NCI-H146 (cell line): ENCODE measurements at places on chromosomes 5 and 9.
A peak's percentile ranks its signal among the peaks of the same experiment; 100 is the strongest.

DNA sequence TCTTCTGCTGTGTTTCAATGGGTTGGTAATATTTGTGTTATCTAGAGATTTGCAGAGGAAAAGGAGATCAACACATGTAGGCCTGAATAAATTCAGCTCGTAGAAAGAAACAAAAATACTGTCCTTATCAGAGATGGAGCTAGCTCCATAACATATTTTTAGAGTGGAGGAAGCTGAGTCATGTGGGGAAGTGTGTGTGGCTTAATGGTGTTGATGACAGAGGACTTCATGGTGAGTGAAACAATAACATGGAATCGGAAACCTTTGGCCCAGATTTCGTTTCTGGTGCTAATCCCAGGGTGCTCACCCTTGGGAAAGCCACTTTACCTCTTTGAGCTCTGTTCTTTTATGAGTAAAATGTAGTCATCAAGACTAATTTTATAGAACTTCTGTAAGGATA lies 825.0 kb downstream of the TLR4 start:
- DNase-seq: no peak

GRCh38 chr9:17422994-17423680 lies 155.7 kb upstream of the SH3GL2 start:
- no peak for DNase-seq

DNA sequence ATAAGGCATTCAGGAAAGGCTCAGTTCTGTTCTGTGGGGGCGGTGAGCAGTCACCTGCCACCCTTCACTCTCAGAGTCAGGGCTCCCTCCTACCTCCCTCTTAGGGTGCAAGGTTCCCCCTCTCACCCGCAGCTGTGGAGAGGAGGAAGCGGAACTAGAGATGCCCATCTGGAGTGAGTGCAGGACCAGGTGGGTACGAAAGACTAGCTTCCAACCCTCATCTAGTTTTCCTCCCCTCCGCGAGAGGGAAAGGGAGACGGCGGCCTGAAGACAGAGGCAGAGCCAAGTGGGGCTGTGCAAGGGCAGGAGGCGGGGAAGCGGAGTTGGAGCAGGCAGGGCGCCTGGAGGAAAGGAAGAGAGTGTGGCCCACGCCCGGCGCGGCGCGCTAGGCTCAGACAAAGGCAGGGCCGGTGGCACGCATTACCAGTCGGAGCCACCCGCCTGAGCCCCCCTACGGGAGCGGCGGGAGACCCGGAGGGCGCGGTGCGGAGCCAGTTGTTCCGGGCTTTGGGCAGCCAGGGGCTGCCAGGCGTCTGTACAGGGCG lies 7.3 kb downstream of the PRR7 start:
- DNase-seq: peak; percentile 34

DNA sequence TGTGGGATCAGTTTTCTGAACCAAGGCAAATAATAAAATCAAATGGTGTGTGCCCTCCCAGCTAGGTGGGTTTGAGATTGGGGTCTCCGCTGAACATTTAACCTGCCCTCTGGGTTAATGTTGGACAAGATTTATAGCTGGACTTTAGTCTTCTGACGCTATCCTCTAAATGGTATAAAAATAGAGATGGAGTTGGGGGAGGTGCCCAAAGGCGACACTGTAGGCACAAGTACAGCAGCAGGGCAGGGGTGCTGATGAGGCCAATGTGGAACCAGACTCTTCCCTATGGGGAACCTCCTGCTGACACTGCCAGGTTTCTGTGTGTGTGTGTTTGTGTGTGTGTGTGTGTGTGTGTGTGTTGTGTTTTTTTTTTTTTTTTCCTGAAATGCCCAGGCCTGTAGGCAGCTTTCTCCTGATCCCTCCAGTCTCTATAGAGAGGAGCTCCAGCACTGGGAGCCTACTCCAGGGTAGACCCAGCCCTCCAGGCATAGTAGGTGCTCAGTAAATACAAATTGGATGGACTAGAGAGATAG lies 37.9 kb downstream of the PCDH1 start:
- DNase-seq: no peak

GRCh38 chr5:6159832-6160430 lies 218.4 kb downstream of the MED10 start:
- DNase-seq: no peak

- no peak for DNase-seq
These were observed 24.9 kb downstream of the ARHGEF37 start for GRCh38 chr5:149605998-149606724.

- DNase-seq: no peak
These were observed 13.3 kb upstream of the BTNL3 start for GRCh38 chr5:180975338-180975737.

DNA sequence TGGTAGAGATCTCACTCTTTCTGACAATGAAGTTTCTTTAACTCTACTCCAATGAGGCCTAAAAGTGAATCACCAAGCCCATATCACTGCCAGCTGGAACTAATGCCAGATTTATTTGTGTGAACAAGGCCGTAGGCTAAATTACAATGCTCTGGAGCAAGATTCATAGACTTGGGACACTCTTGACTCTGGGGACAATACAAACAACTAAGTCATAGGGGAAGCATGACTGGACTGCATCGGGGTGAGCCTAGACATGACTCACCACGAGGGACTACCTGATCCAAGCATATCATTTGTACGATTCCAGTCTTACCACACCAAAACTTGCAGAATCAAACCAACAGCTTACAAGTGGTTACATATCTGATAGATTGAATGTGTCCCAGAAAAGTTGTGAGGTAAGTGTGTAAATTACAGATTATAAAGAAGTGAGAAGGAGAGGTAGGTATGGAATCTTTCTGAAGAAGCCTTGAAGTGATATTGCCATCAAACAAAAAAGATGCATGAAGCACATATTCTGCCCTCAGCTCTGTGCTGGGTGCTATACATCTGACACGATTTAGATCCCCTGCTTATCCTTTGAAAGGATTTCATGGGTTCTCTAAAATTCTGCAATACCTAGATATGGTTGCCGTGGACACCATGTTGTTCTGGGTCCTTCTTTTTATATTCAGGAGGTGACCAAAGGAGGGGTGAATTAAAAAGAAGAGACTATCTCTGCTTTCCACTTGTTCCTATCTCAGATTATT lies 199.3 kb upstream of the PDE4D start:
- no peak for DNase-seq

- no peak for DNase-seq
These were observed 66.5 kb downstream of the MSX2 start for GRCh38 chr5:174790906-174791305.

DNA sequence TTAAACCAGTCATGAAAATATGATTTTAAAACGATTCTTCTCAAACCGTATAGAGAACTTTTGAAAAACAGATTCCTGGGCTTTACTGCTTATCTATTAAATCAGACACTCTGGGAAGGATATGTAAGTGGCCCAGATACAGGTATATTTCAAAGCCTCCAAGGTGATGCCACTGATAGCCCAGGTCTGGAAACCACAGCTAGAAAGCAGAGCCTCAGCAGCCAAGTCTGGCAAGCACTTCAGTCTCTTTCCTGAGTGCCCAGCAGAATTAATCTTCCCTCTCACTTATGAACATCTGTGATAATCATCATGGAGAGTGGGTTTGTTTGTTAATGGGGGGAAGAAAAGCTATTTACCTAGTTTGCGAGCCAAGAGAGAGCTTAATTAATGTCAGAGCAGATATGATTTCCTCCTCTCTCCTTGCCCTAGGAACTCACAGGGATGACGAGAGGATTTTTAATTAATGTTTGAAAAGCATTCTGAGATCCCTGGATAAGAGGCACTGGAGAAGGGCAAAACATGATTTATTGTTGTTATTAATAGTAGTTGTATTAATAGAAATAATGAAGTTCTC lies 368.4 kb downstream of the TLE1 start:
- no peak for DNase-seq

- no peak for DNase-seq
These were observed 15.0 kb upstream of the SHB start for GRCh38 chr9:38083858-38084555.

- DNase-seq: no peak
These were observed 41.4 kb upstream of the F2R start for GRCh38 chr5:76674330-76675066.

DNA sequence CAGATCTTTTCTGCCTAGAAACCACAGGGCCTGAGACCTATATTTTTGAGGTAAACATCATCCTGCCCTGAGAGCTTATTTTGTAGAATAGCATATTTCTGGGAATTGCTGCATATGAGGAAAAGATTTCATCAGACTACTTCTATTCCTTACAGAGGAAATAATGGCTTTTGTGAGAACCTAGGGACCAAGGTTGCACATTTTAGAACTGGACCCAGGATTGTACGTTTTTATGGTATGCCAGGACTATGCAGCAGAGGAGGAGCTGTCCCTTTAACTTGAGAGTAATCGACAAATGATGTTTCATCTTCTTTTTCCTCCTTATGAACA lies 2.2 kb upstream of the ALDH1A1 start:
- DNase-seq: peak; percentile 43

DNA sequence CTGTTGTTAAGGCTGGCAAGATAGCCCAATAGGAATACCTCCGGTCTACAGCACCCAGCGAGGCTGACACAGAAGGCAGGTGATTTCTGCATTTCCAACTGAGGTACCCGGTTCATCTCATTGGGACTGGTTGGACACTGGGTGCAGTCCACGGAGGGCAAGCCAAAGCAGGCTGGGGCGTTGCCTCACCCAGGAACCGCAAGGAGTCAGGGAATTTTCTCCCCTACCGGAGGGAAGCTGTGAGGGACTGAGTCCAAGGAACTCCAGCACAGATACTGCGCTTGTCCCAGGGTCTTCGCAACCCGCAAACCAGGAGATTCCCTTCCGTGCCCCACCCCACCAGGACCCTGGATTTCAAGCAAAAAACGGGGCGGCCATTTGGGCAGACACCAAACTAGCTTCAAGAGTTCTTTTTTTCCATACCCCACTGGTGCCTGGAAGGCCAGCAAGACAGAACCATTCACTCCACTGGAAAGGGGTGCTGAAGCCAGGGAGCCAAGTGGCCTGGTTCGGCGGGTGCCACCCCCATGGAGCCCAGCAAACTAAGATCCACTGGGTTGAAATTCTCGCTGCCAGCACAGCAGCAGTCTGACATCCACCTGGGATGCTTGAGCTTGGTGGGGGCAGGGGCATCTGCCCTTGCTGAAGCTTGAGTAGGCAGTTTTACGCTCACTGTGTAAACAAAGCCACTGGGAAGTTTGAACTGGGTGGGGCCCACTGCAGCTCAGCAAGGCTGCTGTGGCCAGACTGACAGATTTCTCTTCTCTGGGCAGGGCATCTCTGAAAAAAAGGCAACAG lies 647.2 kb downstream of the BNC2 start:
- DNase-seq: no peak

DNA sequence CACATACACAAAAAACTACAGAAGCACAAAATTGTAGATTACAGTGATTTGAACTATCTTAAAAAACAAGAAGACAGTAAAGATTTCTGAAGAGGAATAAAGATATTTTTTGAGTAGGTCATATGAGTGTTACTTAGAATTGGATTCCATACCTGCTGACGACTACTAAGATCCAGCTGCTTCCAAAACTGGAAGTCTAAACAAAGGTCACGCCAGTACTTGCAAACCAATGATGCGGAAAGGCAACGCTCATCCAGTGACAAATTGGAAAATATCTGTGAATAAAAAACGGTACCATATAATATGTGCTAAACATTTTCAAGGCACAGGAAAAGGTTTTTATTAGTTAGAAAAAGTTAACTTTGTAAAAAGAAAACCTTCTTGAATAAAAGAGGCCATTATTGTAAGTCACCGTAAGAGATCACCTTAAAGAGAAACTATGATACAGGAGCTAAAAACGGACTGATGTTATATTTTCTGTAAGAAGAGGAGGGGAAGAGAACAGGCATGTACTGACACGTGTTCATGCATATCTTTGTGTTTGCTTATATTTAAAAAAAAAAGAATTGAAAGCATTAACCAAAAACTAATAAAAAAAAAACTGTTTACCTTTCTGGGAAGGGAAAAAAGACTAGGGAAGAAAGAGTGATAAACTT lies 14.1 kb downstream of the FBXL17 start:
- DNase-seq: no peak

- DNase-seq: no peak
These were observed 84.3 kb upstream of the PPP2R2B start for GRCh38 chr5:146962801-146963355.

- no peak for DNase-seq
These were observed 154.8 kb downstream of the SGCD start for GRCh38 chr5:156481741-156482140.

DNA sequence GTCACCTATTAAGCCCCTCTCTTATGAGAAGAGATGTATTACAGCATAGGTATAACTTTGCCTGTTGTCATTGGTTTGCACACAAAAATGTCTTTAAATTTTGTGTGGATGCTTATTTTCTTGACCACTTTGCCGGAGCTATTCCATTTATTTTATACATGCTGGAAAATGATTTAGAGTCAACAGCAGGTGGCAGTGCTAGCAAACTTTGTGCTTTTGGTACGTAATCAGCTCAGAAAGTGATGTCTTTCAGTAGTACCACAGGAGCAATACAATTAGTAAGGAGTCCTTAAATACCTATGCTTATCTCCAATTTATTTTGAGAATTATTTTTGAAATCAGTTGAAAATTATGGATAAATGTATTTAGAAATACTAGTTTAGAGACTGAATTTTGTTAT lies 19.8 kb upstream of the NUDT12 start:
- DNase-seq: peak; percentile 31

DNA sequence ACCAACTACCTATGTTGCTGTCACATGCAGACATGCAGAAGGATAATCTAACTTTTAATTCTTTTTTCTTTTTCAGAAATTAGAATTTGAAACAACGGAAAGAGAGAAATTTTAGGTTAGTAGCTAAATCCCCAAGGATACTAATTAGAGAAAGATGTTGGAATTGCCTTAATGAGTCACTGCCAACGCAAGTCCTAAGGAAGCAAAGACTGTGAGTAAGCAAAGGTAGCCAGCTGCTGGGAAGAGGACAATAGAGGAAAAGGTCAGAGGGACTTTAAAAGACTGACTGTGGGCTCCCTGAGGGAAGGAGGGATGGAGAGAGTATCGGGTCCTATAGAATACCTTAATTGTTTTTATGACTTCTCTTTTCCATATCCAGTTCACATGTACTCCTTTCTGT lies 461.9 kb upstream of the PAPPA start:
- no peak for DNase-seq

DNA sequence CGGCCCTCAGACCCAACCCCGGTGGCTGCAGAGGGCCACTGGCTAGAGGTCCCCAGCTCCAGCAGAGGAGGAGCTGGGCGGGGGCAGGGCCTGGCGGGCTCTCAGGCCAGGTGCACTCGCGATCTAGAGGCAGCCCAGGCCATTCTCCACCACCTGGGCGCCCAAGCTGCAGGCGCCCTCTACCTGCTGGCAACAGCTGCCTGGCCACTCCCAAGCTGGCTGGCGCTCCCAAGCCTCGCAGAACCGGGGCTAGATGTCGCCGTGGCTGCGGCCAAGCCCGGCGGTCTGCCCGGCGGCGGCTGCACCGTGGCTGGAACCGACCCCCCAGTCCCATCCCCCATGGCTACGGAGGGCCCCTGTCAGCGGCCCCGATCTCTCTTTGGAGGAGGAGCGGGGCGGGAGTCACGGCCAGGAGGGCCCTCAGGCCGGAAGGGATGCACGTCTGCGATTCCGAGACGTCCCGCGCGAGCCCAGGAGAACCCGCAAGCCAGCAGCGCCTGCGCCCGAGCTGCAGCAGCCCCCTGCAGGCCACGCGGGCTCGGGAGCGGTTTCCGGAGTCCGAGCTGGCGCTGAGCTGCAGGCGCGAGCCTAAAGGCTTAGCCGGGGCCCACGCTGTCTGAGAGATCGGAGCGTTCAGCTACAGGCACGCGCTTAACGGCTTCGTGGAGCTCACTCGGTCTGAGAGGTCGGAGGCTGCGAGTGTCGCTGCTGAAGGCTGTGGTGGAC lies 44.3 kb upstream of the BICD2 start:
- peak; percentile 86 for DNase-seq
